ENCODE measurements at places on chromosomes 1 and 21.

DNA sequence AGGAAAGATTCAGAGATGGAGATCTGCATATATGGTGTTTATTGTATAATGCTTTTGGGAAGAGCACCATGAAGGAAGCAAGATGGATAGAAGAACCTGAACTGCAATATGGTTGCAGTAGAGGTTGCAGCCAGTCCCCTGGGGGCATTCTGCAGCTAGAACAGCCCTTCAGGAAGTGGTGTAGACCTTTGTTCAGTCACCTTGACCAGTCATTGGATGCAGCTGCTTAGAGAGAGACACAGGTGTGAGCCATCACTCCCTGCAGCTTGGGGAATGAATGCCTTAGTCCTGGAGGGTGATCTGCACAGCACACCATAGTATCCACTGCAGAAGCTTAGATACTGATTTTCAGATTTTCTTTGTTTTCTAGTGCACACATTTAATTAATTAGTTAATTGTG, 42.3 kb downstream of the NEK7 start:
- DNase-seq: no peak

- DNase-seq: no peak
Observed at GRCh38 chr1:230494026-230494425, 67.9 kb upstream of the PGBD5 start.

GRCh38 chr1:18373882-18374493, 106.7 kb upstream of the KLHDC7A start:
- no peak for DNase-seq

- DNase-seq: no peak
Observed at GRCh38 chr1:117142200-117142599, 20.7 kb upstream of the TRIM45 start.

DNA sequence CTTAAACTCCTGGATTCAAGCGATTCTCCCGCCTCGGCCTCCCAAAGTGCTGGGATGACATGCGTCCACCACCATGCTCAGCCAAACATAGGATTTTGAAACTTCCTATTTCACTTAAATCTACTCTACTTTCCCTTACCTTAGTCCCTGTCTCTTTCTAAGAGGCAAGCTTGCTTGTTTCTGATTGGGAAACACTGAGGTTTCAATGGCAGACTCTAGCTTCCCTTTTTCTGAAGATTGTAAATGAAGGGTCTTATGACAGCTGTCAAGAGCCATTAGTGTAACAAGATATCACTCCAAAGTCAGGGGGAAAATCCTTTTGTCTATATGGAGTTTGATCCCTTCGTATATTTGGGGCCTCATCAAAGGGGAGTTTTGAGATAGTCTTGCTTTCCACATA, 23.5 kb upstream of the LMO4 start:
- DNase-seq: no peak

DNA sequence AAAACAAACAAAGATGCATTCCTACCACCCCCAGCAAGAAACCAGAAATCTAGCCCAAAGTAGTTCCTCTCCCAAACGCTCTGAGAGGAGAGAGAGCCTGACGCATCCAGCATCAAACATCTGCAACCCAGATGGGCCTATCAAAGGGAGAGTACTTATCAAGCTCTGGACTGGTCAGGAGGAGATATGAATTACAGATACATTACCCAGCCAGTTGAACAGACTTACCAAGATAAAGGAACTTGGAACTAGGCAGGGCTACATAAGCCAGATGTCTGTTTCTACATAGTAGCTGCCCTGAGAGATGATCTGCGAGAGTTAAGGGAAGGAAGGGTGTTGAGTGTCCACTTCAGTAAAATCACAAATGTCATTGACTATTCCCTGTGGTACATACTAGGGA, 138.4 kb downstream of the PAPPA2 start:
- DNase-seq: no peak

DNA sequence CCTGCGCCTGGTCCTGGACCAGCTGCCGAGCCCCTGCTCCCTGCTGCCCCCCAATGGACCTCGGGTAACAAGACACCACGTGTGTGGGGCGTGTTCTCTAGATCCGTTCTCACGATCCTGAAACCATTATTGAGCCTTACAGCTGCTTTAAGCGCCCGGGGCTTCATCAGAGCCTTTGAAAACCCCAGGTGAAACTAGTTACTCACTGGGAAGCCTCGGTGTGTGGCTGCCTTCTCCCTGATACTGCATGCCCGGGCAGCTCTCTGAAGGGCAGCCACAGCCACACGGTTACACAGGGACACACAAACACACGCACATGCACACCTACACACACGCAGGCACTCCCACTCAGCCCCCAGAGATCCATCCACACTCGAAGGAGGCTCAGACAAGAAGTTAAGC, 5.3 kb downstream of the HES2 start:
- DNase-seq: no peak

DNA sequence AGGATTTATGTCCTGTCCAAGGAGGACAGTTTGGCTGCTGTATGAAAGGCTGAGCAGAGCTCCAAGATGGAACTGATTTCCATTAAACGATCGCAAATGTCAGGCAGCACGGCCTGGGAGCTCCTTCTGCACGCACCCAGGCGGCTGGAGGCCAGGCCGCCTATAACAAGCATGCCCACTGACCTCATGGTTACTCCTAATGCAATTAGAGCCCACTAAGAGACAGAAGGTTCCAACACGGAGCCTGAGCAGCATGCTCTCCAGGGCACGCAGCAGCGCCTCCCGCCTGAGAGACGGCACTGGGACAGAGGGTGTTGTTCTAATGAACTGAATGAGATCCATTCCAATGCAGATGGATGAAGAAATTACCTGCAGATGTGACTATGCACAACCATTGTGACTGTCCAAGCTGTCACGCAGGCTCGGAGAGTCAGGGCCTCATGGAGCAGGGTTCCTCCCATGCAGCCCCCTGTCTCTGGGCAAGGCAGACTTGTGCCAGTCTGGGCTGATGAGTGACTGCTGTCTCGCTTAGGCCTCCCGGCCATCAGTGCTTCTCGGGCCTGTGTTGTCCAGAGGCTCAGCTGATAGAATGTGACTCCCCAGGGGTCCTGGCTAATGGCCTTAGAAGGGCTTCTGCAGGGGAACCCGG, 25.2 kb upstream of the CDCA8 start:
- no peak for DNase-seq

- DNase-seq: no peak
Observed at GRCh38 chr1:205287076-205287475, 34.5 kb downstream of the NUAK2 start.

GRCh38 chr1:76465030-76465429, 390.5 kb downstream of the ST6GALNAC3 start:
- no peak for DNase-seq

- DNase-seq: no peak
Observed at GRCh38 chr1:214928574-214928973, 154.0 kb upstream of the KCNK2 start.

- no peak for DNase-seq
Observed at GRCh38 chr21:16536643-16537434, 807.1 kb downstream of the USP25 start.
